ENCODE measurements at places on chromosomes 2 and 18.

DNA sequence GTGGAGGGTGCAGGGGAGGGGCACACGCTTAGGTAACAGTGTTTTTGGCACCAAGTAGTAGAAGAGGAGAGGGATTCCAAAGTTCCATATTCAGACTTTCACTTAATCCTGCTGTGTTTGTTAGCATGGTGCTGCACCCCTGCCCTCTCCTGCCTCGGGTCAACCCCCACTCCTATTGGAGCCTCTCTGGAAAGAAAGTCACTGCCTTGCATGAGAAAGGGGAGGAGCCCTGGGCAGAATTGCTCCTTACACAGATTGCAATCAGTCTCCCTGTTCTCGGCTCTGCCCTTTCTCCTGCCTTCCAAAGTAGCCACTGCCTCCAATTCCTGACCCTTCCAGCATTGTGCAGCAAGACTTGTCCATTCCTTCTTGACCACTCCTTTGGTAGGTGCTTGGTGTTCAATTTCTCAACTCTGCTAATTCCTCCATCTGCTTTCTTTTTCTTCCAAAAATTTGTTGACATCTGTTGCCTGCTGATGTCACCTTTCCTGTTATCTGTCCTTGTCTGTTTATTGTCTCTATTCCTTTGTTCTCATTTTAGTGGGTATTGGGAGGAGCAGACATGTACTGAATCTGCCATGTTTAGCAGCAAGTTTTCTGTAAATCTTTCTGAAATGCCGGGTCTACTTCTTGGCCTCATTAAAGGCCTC lies 225.4 kb downstream of the LOXHD1 start:
- no peak for DNase-seq

DNA sequence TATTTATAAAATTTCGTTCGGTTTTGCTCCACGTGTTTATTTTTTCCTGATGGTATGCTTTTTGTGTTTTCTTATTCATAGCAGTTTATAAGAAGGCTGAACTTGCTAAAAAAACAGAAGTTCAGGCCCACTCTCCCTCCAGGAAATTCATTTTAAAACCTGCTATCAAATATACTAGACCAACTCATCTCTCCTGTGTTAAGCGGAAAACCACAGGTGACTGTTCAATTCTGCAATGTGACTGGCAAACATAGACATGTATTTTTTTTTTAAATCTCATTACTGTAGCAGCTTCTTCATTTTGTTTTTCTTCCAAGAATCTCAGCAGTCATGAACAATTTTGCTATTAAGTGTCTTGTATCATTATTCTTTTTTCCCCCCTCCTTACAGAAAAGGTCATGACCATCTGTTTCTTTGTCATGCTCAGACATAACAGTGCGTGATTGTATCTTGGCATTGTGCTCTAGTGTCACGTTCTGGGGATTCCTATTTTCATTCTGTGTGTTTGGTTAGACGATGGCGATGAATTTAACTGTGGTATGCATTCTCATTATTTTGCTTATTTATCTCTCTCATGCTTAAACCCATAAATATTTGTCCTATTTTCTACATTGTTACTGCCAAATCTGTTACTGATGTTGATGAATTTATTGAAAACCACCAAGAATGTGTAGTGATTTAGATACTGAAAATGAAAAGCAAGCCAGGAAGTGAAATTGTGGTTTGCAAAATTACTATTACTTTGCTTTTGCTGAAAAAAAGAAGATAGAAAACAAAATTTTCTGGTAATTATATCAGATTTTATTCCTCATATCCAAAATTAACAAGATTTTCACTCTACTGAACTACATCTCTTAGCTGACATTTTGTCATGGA lies 74.6 kb upstream of the UNC80 start:
- DNase-seq, result no peak

DNA sequence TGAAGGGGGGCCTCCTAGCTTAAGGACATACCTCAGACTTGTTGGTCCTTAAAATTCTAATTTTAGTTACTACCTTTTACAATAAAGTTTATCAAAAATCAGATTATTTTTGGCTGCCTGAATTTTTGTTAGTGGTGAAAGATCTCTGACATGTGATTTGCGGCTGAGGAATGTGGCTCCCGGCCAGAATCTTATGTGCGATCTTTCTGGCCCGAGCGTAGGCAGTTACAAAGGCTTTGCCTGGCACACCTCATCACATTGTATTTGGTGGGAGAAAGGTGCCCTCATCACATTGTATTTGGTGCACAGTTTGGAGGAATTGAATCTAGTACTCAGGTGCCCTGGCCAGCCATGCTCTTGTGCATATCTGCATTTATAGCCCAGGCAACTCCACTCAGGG lies 289.1 kb downstream of the GULP1 start:
- no peak for DNase-seq

- no peak for DNase-seq
These were observed 132.2 kb upstream of the ZFP36L2 start for GRCh38 chr2:43358410-43359201.

- DNase-seq, result no peak
These were observed 508.4 kb downstream of the ZEB2 start for GRCh38 chr2:144011553-144011952.
